Activated T-cell treated with anti-CD3 and anti-CD28 coated beads, Interleukin-2, amount 50 U/mL, for 1 hour (primary cell): ENCODE measurements at places on chromosomes 16 and 17.
A peak's percentile ranks its signal among the peaks of the same experiment; 100 is the strongest.

DNA sequence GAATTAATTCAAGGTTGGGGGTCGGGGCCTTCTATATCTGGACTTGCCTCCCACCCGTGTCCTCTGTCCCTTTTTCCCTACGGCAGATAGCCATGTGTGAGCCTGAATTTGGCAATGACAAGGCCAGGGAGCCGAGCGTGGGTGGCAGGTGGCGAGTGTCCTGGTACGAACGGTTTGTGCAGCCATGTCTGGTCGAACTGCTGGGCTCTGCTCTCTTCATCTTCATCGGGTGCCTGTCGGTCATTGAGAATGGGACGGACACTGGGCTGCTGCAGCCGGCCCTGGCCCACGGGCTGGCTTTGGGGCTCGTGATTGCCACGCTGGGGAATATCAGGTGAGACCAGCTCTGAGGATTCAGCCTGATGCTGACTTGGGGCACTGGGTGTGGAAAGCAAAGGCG, 365 bp downstream of the AQP8 start:
- DNase-seq: no peak

GRCh38 chr17:2874189-2874686, 78.0 kb downstream of the RAP1GAP2 start:
- DNase-seq: no peak

DNA sequence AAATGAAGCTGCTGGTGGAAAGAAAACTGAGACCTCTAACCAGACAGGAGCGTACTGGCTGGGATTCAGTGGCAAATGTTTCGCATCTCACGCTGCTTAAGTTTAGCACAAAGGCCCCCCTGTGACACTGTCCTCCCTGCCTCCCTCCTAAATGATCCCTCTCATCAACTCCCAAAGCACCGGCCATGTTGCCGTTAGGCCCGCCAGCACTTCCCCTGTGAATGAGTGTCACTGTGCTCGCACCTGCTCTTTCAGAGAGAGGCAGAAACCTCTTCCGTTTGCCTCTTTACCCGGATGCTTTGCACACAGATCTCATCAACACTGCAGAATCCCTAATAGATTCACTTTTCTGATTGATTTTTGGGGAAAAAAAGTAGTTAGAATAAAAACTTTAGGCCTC, 26.5 kb downstream of the MBTPS1 start:
- no peak for DNase-seq

GRCh38 chr16:72739577-72739976, 308.4 kb downstream of the ZFHX3 start:
- no peak for DNase-seq

GRCh38 chr17:52178012-52178411, 19.5 kb upstream of the CA10 start:
- DNase-seq: no peak

DNA sequence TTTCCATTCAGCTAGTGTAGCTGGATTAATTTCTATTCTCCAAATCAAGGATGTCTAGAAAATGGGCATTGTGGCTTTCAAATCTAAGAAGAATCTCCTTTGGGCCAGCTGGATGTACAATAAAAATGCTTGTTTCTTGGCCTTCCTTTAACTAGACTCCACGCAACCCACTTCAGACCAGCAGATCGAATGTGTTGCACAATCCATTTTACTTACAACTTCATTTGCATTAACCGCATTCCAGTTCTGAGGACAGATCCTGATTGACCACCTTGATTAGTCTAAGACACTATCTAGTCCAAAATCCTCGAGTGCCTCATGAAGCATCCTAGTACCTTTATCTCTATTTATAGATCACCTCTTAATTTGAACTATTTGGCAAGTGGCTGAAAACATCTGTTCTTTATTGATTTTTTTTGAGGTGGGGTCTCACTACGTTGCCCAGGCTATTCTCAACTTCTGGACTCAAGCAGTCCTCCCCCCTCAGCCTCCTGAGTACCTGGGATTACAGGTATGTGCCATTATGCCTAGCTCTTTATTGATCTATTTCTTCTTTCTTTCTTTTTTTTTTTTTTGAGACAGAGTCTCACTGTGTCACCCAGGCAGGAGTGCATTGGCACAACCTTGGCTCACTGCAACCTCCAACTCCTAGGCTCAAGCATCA, 20.3 kb upstream of the HAS3 start:
- no peak for DNase-seq

DNA sequence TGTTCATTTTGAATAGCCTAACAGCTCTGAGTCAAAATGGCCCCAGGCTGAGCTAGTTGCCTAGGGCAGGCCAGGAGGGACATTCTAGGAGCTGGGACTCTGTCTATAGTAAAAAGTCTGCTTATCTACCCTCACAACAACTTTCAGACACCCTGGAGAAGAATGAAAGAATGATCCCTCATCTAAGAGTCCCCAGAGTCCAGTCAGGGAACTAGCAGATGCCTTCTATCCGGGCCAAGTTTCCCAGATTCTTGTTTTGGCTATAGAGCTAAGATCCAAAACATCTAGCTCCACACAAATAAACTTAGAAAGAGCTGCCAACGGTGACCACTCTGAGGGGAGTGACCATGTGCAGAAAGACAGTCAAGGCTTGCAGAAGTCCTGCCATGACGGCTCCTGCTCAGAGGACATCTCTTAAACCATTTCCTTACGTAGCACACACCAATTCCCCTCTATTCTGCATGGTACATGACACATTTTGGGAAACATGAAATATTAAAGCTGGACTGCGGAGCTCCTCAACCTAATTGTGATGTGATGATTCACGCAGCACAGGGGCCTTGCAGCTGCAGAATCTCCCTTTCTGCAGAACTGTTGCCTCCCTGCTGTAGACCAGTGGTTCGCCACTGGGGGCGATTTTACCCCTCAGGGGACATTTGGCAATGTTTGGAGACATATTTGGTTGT, 24.2 kb downstream of the FAM20A start:
- DNase-seq: no peak

GRCh38 chr17:18257982-18258355, 569 bp downstream of the FLII start:
- peak; percentile 47 for DNase-seq

DNA sequence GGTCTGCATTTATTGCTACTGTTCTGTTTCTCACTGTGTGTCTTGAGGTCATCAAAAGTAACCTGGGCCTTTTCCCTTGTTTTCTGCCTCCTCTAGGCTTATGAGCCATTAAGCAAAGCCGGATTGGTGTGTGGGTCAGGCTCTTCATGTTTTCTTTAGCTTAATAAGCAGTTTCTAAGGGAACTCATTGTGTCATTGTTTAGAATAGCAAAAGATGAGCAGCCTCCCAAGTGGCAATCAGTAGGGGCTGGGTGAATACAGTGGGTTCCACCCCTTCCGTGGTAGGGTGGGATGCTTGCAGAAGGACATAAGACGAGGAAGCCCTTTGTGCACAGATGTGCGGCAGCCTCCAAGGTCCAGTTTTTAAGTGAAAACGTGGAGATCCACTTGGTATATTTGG, 34.5 kb downstream of the ABCC1 start:
- no peak for DNase-seq

DNA sequence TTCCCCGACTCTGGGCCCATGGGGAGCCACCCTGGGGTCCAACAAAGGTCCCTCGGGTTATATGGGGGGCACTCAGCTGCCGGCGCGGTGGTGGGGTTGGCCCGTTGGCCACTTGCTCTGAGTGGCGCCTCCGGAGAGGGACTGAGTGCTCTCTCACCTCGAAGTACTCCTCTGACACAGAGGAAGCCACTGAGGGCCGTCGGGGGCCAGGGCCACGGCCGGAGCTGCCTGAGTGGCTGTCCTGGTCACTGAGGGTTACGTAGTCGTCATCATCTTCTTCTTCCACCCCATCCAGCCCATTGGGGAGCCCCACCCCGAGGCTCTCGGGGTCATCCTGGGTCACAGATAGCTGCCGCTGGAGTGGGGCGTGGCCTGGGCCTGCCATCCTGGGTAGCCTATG, 25.7 kb downstream of the SLC5A10 start:
- no peak for DNase-seq

DNA sequence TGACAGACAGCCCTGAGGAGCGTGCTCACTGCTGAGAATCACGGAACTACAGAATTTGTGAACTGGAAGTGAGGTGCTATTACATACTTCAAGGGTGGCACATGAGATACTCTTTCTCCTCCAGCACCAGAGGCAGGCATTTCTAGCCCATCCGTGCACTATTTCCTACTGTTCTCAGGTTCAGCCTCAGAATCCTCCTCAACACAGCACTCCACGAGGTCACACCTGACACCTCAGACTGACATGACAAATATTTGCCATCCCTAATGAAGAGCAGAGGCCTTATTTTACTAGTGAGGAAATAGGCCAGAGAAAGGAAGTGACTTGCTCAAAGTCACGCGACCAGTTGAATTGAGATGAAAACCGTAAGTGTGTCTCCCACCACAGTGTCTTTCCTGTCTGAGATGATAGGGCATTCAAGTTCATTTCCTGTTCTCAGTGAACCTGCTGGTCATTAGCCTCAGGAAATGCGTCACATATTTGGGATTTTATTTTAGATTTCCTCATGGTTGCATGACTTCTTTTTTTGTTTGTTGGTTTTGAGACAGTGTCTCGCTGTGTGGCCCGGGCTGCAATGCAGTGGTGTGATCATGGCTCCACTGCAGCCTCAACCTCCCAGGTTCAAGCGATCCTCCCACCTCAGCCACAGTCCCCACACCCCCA, 23.6 kb downstream of the SEZ6 start:
- DNase-seq: peak; percentile 48

DNA sequence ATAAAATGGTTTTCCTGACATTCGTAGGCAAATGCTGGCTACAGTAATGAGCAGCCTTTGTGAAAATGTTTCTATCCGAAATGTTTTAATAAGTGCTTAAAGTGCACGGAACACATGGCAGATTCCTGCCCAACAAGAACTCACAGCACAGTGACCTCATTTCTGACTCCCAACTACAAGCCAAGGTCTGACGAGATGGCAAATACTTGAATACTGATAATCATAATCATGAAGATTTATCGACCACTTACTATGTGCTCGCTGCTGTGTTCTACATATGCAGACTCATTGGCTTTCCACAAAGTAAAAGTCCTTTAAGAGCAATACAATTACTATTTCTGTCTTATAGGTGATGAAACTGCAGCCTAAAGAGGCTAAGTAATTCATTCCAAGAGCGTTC, 238.1 kb upstream of the CDH5 start:
- no peak for DNase-seq

GRCh38 chr16:6897876-6898485, 434.7 kb upstream of the RBFOX1 start:
- DNase-seq: no peak

GRCh38 chr16:51193879-51194278, 42.8 kb upstream of the SALL1 start:
- DNase-seq: no peak

- DNase-seq: no peak
Measured at GRCh38 chr16:24577167-24577566, 37.8 kb downstream of the RBBP6 start.

DNA sequence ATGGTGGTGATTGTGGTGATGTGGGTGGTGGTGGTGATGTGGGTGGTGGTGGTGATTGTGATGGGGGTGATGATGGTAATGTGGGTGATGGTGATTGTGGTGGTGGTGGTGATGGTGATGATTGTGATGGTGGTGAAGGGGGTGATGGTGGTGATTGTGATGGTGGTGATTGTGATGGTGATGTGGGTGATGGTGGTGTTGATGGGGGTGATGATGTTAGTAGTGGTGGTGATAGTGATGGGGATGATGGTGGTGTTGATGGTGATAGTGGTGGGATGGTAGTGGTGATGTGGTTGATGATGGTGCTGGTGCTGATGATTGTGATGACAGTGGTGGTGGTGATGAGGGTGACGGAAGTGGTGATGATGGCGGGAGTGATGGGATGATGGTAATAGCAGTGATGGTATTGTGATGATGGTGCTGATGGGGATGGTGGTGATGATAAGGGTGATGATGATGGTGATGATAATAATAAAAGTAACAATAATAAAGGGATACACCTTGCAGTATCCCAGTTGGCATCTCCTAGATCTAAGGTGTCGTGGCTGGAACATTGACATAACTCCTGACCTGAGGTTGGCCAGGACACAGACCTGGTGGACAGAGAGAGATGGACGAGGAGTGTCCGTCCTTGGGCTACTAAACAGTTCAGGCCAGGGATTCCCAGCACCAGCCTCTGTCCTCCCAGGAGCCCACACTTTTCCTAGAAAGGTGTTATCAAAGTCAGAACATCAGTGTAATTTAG, 344.5 kb downstream of the SEC14L1 start:
- no peak for DNase-seq

DNA sequence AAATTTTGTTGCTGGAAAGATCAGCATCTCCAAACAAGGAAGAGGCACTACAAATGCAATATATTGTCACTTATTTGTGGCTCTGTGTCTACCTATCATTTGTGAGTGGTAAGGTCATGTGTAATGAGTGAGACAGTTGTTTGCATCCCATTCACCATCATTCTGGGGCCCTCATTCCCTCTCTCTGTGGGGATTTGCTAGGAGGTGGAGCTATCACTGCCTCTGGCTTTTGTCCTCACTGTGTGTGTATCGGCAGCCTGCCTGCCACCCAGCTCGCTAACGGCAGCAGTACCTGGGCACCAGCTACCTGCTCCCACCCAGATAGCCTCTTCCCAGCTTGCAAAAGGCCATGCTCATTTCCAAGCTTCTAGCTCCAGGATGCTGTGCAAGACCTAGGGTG, 379.2 kb upstream of the ZFHX3 start:
- no peak for DNase-seq

DNA sequence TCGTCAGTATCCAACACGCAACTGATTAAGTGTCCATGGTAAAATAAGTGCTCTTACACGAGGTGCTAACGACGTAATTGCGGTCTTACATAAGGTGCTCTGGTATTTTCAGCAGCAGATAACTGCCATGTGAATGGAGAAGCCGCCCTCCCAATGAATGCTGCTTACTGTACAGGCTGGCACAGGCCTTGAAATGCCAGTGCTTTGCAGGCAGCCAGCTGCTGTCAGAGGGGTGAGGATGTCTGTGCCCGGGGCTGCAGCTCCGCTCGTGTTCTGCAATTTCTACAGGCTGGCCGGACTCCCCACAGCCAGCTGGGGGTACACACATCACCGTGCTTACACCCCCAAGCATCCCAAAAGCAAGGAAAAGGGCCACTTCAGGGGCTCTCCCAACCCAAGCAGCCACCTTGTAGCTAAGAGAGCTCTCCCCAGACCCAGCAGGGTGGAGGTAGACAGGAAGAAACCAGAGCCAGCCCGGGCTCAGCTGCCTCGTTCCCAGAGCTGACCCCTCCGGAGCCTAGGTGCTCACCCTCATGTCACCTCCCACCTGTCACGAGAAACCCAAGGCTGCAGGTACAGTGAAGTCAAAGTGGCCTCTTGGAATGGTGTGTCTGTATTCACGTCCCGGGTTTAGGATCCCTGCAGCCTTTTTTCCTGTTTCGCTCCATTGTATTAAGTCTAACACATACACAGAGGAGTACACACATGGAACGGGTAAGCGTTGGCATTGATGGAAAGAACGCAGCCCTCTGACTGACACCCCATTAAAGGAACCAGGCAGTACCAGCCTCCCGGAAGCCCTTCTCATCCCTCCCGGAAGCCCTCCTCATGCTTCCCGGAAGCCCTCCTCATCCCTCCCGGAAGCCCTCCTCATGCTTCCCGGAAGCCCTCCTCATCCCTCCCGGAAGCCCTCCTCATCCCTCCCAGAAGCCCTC, 27.2 kb upstream of the RPH3AL start:
- DNase-seq: no peak
